ENCODE measurements at places on chromosomes 5 and 9.
A peak's percentile ranks its signal among the peaks of the same experiment; 100 is the strongest.

DNA sequence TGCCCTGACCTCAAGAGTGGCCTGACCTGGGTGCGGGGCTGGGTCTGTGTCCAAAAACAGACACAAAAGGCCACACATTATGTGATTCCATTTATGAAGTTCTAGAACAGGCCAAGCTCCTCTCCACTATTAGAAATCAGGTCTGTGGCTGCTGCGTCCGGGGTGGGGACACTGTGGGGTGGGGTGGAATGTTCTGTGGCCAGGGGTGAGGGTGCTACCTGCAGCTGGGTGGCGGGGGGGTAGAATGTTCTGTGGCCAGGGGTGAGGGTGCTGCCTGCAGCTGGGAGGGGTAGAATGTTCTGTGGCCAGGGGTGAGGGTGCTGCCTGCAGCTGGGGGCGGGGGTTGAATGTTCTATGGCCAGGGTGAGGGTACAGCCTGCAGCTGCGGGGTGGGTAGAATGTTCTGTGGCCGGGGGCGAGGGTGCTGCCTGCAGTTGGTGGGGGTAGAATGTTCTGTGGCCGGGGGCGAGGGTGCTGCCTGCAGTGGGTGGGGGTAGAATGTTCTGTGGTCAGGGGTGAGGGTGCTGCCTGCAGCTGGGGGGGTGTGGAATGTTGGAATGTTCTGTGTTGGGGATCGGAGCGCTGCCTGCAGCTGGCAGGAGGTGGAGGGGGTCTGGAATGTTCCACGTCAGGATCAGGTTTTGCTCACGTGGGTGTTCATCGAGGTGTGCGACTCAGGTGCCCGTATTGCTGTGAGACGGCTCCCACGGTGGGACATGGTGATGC, 8.3 kb downstream of the LCN12 start:
- DNase-seq, result no peak

- DNase-seq, result no peak
Measured at GRCh38 chr5:163861670-163862069, 356.3 kb downstream of the MAT2B start.

GRCh38 chr5:24280215-24280614, 364.6 kb downstream of the CDH10 start:
- no peak for DNase-seq

- DNase-seq, result no peak
Measured at GRCh38 chr5:177003649-177004048, 2.9 kb downstream of the UIMC1 start.

- no peak for DNase-seq
Measured at GRCh38 chr9:33436445-33436844, 10.9 kb downstream of the AQP3 start.

DNA sequence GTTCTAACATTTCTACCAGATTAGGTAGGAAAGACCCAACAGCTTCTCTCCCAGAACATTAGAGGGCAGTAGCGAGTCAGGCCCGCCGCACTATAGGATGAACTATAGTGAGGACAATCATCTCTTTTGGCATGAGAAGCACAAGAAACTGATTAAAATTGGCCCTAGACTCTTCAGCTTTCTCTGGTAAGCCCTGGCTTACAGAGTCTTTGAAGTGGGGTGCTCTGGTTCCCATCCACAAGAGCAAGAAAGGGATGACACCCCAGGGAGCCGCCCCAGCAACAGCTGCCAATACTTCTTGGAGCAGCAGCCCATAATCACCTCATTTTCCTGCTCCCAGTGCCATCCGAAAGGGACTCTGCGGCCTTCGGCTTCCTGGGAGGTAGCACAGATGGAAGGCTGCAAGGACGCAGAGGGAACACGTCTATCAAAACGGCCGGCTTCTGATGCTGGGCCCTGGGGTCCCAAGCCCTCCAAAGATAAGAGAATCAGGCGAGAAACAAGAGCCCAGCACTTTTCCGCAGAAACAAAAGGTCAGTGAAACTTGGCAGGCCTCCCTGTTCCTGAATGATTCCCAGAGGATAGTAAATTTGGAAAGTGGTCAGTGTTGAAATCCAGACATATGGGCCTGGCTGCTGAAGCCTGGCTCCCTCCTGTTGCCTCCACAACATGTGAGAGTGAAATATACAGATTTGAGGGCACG, 69.3 kb downstream of the HSD17B3 start:
- peak; percentile 26 for DNase-seq

DNA sequence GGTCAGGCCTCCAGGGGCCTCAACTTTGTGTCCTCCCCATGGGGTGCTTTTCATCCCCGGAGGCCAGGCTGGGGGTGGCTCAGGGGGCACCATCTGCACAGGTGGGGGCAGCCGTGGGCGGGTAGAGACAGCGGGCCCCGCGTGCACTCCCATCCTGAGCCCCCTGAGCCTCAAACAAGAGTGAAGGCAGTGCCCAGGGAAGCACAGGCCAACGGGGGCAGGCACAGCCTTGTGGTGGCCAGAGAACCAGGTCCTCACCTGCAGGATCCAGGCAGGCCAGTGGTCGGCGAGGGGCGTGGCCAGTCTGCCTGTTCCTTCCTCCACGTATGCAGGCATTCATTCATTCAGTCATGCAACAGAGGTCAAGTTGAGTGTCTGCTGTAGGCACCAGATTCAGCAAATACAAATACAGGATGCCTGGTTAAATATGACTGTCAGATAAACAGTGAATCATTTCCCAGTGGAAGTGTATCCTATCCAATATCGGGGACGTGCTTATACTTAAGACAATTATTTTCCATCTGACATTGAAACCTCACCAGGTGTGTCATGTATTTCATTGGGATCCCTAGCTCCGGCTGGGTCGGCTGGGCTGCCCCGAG, 22.3 kb downstream of the KCNT1 start:
- no peak for DNase-seq

DNA sequence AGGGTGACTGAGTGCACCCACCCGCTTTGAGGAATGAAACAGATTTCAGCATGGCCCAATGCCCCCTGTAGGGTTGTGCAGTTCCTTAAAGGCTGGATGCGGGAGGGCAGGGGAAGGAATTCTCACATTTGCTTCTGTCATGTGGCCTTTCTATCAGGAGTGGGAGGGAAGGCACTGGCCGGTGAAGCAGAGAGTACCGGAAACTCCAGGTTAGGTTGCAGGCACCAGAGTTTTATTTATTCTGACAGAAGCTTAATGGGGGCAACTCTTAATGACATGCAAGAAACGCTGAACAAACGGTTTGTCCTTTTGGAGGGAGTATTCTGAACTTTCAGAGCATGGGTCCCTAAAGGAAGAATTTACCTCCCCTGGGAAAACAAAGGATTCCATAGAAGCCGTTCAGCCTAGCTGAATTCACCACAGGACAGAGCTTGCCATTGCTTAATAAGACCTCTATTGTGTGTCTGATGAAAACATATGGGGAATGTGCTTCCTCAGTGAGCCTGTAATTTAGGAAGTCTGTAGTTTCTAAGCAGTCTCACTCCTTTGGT, 44.1 kb upstream of the EQTN start:
- DNase-seq, result peak; percentile 56

DNA sequence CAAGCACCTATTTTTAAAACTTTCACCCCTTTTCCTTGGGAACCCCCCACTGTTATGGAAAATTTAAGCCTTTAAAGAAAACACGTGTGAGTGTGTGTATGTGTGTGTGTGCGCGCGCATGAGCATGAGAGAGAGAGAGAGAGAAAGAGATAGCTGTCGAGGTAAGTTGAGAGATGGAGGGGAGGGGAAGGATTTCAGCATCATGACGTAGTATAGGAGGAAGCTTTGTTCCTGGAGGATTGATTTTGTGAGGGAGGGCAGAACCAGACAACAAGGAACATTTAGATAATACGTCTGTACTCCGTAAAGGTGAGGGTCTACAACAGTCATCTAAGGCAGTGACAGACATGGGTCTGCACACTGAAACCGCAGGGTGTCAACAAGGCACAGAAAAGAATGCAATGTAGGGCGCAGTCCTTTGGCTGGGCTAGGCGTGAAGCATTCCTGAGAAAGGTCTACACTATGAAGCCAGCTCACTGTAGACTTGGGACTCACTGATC, 227.7 kb downstream of the SMARCA2 start:
- no peak for DNase-seq

- no peak for DNase-seq
Measured at GRCh38 chr5:1558944-1559343, 35.2 kb upstream of the LPCAT1 start.

- DNase-seq, result no peak
Measured at GRCh38 chr9:87596862-87597261, 99.2 kb downstream of the DAPK1 start.

DNA sequence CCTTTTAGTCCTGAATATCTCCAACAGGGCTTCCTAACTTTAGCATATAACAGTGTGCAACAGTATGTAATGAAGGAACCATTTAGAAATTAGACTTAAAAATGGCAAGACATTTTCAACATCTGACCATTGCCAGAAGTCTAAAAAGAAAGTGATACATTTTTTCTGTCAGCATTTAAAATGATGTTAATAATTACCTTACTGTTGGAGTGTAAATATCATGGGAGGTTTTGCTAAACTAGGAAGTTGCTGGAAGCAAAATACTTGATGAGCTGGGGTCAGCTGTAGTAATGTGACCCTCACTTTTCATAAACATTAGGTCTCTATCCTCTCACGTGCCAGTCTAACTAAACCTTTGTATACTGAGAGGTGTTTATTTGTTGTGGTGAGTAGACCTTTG, 68.8 kb downstream of the NTRK2 start:
- DNase-seq, result no peak

GRCh38 chr9:99858087-99858486, 36.4 kb downstream of the NR4A3 start:
- no peak for DNase-seq

GRCh38 chr9:87653941-87654340, 72.0 kb upstream of the CTSL start:
- DNase-seq, result no peak

- no peak for DNase-seq
Measured at GRCh38 chr9:122291458-122291857, 26.8 kb downstream of the MRRF start.

Data from kidney glomerular epithelial cell (primary cell).